ENCODE measurements at places on chromosomes 5 and 9.
A peak's percentile ranks its signal among the peaks of the same experiment; 100 is the strongest.

DNA sequence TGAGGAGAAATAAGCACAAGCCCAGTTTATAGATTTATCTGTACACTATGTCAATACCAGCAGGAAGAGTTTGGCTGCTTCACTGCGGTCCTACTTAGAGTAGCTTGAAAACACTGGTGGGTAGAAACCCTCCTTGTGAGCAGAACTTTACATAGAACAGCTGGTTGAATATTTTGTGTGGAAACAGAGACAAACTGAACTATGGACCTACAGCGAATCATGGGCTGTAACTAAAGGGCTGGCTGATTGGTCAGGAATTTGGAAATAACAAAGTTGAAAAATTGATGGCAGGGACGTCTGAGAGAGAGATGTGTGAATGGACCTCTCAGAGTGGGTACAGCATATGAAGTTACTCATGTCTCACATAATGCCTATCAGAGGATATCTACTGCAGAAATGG, 392.5 kb downstream of the MAN2A1 start:
- DNase-seq, result no peak
- H3K27ac ChIP-seq, result no peak overlapping the region
- H3K4me3 ChIP-seq, result no peak overlapping the region
- no peaks in the 10 kb centered on the region for H3K4me1 ChIP-seq

GRCh38 chr5:122182491-122182921, 53.2 kb downstream of the ZNF474 start:
- H3K36me3 ChIP-seq, result no peaks in the 10 kb centered on the region
- peaks cover 8% of the 10 kb centered on the region for H3K4me1 ChIP-seq
- no peak overlapping the region for H3K4me3 ChIP-seq

GRCh38 chr5:121974261-121974660, 12.5 kb downstream of the SRFBP1 start:
- H3K36me3 ChIP-seq, result no peaks in the 10 kb centered on the region
- DNase-seq, result peak; percentile 68
- H3K27ac ChIP-seq, result no peak overlapping the region
- no peak overlapping the region for H3K4me3 ChIP-seq
- H3K27me3 ChIP-seq, result no peaks in the 10 kb centered on the region

DNA sequence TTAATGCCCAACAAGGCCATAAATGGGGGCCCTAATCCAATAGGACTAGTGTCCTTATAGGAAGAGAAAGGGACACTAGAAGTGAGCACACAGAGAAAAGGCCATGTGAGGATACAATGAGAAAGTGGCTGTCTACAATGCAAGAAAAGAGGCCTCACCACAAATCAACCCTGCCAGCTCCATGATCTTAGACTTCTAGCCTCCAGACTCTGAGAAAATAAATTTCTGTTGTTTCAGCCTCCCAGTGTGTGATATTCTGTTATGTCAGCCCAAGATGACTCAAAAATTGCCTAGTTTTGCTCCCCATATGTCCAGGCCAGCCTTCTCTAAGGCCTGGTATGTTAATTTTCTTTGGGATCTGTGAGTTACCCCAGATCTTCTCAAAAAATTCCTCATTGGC, 32.3 kb upstream of the HTR4 start:
- peaks cover 5% of the 10 kb centered on the region for H3K4me1 ChIP-seq
- H3K27ac ChIP-seq, result no peak overlapping the region
- no peak for DNase-seq
- H3K4me3 ChIP-seq, result no peak overlapping the region
- no peaks in the 10 kb centered on the region for H3K27me3 ChIP-seq
- no peaks in the 10 kb centered on the region for H3K36me3 ChIP-seq

DNA sequence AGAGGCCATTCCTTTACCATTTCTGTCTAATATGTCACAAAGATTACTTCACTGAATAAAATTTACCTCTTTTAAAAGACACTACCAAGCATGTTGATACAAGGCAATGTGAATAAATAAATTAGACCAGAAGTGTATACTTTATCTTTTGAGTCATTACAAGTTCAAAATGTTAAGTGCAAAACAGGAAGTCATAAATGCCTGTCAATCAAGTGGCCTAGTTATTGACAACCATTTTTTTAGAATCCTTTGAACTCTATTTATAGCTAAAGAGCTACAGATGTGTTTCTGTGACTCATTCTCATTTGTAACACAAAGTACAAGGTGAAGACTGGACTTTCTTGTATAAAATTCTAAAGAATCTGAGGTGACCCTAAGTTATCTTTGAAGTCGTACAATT, 602.7 kb upstream of the SEMA6A start:
- no peak overlapping the region for H3K27ac ChIP-seq
- no peak for DNase-seq
- no peak overlapping the region for H3K4me3 ChIP-seq
- no peaks in the 10 kb centered on the region for H3K36me3 ChIP-seq
- H3K4me1 ChIP-seq, result no peaks in the 10 kb centered on the region
- H3K27me3 ChIP-seq, result no peaks in the 10 kb centered on the region

GRCh38 chr5:155649666-155650065, 636.1 kb downstream of the KIF4B start:
- H3K36me3 ChIP-seq, result no peaks in the 10 kb centered on the region
- no peak overlapping the region for H3K4me3 ChIP-seq
- no peak for DNase-seq
- H3K27me3 ChIP-seq, result no peaks in the 10 kb centered on the region
- H3K27ac ChIP-seq, result no peak overlapping the region

DNA sequence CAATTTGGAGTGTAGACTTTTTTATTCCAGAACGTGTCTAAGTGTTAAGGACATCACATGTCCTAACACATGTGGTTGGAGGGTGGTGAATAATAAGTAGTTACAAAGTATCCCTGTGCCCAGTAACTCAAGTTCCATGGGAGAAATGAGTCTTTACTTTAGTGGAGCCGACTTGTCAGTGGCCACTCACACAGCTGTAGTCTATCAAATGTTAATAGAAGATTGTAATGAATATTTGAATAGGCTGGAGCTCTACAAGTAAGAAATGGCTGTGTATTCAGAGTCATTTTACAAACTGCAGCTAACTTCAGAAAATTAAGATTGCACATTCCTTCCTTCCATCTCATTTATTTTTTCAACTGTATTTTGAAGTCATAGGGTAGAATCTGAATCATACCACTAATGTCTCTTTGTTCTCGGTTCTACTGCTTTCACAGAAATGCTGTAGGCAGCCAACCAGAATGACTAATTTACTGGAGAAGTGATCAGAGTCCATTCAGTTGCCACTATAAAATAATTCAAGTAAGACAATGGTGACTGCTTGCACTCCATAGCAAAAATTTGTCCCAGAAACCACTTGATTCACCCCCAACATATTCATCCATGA, 394.8 kb downstream of the NR2F1-AS1 start:
- peaks cover 2% of the 10 kb centered on the region for H3K4me1 ChIP-seq
- no peak overlapping the region for H3K4me3 ChIP-seq
- DNase-seq, result peak; percentile 50
- no peaks in the 10 kb centered on the region for H3K27me3 ChIP-seq
- no peaks in the 10 kb centered on the region for H3K36me3 ChIP-seq
- H3K27ac ChIP-seq, result no peak overlapping the region

- no peaks in the 10 kb centered on the region for H3K36me3 ChIP-seq
- no peak overlapping the region for H3K4me3 ChIP-seq
- DNase-seq, result peak; percentile 92
- no peaks in the 10 kb centered on the region for H3K27me3 ChIP-seq
Observed at GRCh38 chr5:56319526-56320181, 86.5 kb upstream of the ANKRD55 start.

DNA sequence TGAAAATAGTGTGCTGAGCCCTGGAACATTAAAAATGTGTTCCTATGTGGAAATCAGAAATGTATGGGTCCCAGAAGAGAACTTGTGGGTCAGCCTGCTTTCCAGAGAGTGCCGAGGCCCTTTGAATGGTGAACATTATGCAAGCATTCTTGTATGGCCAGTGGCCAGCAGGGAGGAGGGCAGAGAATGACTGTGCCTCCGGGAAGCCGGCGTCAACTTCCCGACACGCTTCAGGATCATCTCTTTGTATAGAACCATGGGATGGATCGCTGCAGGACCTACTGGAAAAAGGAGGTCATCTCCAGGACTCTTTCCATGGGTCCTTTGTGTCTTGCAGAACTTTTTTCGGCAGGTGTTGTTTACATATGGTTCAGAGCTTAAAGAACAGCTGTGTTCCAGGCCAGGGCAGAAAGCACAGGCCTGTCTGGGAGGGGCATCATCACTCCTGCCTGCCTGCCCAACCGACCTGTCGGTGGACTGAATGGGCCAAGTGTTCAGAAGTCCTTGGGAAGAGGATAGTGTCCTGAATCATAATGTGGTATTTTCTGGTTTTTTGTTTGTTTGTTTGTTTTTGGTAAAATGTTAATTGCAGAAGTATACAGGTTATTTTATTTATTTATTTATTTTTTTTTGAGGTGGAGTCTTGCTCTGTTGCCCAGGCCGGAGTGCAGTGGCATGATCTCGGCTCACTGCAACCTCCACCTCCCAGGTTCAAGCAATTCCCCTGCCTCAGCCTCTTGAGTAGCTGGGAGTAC, 9.0 kb downstream of the PRRC2B start:
- peak; percentile 83 for DNase-seq
- peak overlapping the region; percentile 78 for H3K27ac ChIP-seq

- DNase-seq, result no peak
- no peak overlapping the region for H3K4me3 ChIP-seq
- H3K36me3 ChIP-seq, result no peaks in the 10 kb centered on the region
- no peaks in the 10 kb centered on the region for H3K27me3 ChIP-seq
Observed at GRCh38 chr9:76521244-76521681, 62.3 kb downstream of the GCNT1 start.

GRCh38 chr5:113202746-113203716, 226.4 kb downstream of the DCP2 start:
- peak overlapping the region; percentile 76 for H3K27ac ChIP-seq
- no peaks in the 10 kb centered on the region for H3K36me3 ChIP-seq
- no peaks in the 10 kb centered on the region for H3K27me3 ChIP-seq

GRCh38 chr9:98993570-98993945, 49.9 kb downstream of the COL15A1 start:
- H3K27me3 ChIP-seq, result no peaks in the 10 kb centered on the region
- H3K36me3 ChIP-seq, result no peaks in the 10 kb centered on the region
- peaks cover 16% of the 10 kb centered on the region for H3K4me1 ChIP-seq

GRCh38 chr9:68730570-68731235, 25.7 kb downstream of the PIP5K1B start:
- peak overlapping the region; percentile 21 for H3K27ac ChIP-seq
- DNase-seq, result no peak
- H3K36me3 ChIP-seq, result no peaks in the 10 kb centered on the region
- H3K4me1 ChIP-seq, result no peaks in the 10 kb centered on the region

- no peak for DNase-seq
- H3K36me3 ChIP-seq, result no peaks in the 10 kb centered on the region
- no peak overlapping the region for H3K27ac ChIP-seq
- H3K4me3 ChIP-seq, result peak overlapping the region; percentile 15
- H3K27me3 ChIP-seq, result peaks cover 19% of the 10 kb centered on the region
- peaks cover 6% of the 10 kb centered on the region for H3K4me1 ChIP-seq
Observed at GRCh38 chr5:77843570-77844372, 67.6 kb upstream of the TBCA start.

DNA sequence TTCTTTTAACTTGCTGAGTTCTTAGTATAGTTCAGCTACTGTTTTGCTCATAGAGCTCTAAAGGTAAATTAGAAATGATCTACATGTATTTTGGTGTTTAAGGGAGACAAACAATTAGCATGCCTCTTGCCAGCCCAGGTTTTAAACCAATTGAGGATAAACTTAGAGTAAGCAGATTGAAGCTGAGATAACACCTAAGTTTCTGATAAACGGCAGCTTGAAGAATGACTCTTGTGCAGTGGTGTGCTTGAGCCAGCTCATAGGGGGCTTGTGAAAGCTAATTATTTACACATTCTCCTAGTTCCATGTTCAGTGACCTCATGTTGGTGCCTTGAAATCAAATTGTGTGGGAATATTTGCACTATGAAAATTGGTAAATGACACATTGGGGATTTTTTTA, 193.0 kb downstream of the PRR16 start:
- no peaks in the 10 kb centered on the region for H3K36me3 ChIP-seq
- no peaks in the 10 kb centered on the region for H3K27me3 ChIP-seq
- no peaks in the 10 kb centered on the region for H3K4me1 ChIP-seq
- DNase-seq, result no peak
- no peak overlapping the region for H3K27ac ChIP-seq
- no peak overlapping the region for H3K4me3 ChIP-seq

GRCh38 chr9:100370064-100370723, 17.5 kb upstream of the TEX10 start:
- H3K27me3 ChIP-seq, result no peaks in the 10 kb centered on the region
- no peaks in the 10 kb centered on the region for H3K36me3 ChIP-seq
- H3K4me1 ChIP-seq, result no peaks in the 10 kb centered on the region
- H3K4me3 ChIP-seq, result no peak overlapping the region

DNA sequence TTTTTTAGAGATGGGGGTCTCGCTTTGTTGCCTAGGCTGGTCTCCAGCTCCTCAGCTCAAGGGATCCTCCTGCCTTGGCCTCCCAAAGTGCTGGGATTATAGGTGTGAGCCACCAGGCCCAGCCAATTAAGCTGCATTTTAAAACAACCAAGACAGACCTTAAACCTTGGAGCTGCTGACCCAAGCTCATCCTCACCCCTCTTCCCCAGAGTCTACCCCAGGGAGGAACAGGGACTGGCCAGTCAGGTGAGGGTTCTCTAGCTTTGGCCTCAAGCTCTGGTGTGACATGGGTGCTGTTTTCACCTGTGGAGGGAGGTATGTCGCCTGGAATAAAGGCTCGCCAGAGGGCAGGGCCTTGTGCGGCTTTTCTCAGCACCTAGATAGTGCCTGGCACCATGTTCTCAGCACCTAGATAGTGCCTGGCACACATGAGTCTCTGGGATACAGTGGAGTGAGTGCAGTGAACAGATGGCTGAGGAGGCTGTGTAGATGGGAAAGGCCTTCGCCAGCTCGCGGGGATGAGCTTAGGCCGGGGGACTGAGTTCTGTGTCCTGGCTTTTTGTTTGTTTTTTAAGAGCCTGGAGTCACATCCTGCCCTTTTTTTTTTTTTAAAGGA, 7.4 kb downstream of the CDK9 start:
- DNase-seq, result no peak
- H3K27ac ChIP-seq, result peak overlapping the region; percentile 30
- no peaks in the 10 kb centered on the region for H3K27me3 ChIP-seq
- no peaks in the 10 kb centered on the region for H3K4me1 ChIP-seq
- peaks cover 36% of the 10 kb centered on the region for H3K36me3 ChIP-seq

DNA sequence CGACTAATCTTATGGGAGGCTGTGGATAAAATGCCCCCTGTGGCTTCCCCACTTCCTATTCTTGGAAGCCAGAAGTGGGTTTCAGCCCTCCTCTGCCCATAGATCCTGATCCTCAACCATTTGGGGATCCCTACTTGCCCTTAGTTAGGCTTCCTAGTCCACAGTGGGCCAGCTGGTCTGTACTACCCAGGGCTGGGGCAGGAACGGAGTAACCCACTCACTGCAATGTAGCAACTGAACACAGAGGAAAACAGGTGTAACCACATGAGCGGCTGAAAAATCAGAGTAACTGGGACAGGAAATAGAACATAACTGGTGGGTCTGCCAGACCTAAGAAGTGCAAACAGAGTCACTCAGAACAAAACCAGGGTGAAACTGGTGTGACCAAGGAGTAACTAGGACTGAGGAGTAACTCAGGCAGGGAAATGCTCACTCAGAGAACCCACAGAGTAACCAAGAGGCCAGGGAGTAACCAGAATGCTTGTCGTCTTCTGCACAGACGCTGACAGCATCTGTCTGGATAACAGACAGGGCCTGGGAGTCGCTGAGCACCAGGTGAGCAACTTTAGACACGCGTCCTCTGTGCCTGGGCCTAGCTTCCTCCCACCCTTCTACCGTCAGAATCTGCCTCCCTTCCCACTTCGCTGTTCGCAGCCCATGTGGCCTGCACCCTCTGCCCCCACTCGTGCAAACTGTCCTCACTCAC, 1.0 kb downstream of the AQP3 start:
- peak overlapping the region; percentile 17 for H3K4me3 ChIP-seq
- no peaks in the 10 kb centered on the region for H3K27me3 ChIP-seq
- no peak for DNase-seq

GRCh38 chr9:12732971-12733370, 39.8 kb downstream of the TYRP1 start:
- H3K27ac ChIP-seq, result no peak overlapping the region
- DNase-seq, result no peak

All from lung (tissue), 17 donors.